Stimulated activated CD8-positive, alpha-beta memory T cell treated with anti-CD3 and anti-CD28 coated beads, Interleukin-4, amount 100 ng/mL, for 4 hours (primary cell): ENCODE measurements at places on chromosomes 2 and 18.

DNA sequence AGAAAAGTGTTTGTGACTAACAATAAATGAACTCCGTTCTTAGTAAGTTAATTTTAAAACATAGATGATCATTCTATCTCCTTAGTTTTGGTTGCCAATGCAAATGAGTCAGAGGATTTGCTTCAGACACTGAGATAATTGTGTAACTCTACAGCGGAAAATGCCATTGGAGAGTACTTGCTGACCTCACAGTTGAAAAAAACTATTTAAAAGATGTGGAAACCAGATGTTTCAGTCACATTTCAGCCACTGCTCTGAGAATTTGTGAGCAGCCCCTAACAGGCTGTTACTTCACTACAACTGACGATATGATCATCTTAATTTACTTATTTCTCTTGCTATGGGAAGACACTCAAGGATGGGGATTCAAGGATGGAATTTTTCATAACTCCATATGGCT lies at the start of gene TNFAIP6:
Gene TNFAIP6, plus strand, starts transcription at position 234 of the 400 bp plus-strand sequence. Its CDS starts 75 bp downstream, at position 309.
- DNase-seq, result no peak

GRCh38 chr18:34649080-34649479 lies 61.0 kb upstream of the DTNA start:
- no peak for DNase-seq

DNA sequence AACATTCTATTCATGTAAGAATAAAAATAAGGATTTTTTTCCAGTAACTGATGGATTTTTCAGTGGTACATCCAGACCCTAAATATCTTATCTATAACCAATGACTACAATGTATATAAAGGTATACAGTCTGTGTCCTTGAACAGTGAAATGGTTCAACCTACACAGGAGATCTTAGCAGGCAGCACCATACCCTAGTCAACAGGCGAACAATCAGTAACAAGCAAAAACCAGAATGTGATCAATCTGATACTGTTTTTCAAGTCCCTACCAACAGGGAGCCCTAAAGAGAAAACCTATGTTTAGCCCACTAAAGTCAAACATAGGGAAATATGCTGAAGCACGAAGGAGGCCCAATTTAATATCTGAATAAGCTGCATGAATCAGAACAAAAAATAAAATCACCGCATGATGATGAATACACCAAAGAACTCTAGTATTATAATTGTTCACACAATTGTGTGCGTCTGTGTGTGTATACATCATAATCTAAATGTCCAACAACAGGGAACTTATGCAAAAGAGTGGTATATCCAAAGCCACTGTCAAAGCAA lies 26.0 kb downstream of the PTPN2 start:
- DNase-seq, result no peak

DNA sequence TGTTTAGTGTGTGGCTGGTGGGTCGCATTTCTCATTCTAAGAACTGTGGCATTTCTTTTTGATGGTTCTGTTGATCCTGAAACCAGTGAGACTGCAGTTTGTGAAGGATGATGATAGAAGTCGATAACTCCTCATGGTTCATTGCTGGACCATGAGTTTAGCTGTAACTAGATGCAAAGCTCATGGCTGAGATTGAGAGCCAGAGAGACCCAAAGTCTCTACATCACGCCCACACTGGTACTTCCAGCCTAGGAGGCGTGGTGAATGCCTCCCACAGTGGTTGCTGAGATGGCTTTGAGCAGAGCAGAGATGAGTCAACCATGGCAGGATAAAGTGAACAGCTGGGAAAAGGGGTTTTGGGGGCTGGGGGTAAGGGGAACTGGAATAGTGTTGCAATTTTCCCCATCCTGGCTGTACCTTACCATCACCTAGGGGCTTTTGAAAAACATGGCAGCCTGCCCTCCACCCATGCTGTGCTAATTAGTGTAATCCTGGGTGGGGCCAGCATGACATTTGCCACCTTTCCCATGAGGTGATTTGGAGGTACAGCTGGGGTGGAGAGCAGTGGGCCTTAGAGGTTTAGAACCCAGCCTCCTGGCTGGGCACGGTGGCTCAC lies 24.1 kb downstream of the INPP4A start:
- no peak for DNase-seq
